ENCODE measurements at places on chromosomes 16 and 17.
A peak's percentile ranks its signal among the peaks of the same experiment; 100 is the strongest.

DNA sequence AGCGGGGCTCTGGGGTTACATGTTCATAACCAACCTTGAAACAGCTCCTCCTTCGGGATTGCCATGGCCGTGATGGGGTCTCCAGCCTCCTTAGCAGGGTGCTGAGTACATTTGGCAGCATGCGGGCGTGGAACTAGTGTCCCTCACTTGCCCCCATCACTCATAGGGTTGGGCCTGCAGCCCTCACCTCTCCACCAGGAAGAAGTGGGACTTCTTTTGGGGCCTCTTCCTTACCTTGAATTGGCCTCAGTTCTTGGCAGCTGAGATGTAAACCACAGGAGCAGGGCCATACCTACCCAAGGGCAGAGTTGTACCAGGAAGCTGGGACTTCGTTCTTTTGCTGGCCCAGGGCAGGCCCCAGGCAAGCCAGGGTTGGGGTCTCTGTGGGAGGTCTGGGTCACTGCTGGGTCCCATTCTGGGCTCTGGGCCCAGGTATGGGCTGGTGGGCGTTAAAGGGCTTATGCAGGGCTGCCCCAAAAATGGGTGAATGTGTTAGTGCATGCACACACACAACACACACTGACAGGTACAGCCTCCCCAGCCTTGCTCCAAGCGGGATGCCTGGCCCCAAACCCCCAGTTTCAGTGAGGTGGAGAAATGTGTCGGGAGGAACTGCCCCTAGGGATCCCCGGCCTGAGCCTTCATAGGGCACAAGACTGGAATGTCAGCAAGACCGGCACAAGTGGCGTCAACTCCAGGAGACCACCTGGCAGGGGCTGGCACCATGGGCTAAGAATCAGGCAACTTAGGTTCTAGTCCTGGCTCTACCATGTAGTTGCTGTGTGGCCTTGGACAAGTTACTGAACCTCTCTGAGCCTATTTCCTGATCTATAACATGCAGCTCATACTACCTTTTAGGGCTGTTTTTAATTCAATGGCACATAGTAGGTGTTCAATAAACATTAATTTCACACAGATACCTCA lies 3.9 kb upstream of the KRT15 start:
- DNase-seq = no peak

GRCh38 chr17:36592316-36592715 lies 637 bp downstream of the DHRS11 start:
- DNase-seq = no peak

- no peak for DNase-seq
Measured at GRCh38 chr16:3118204-3118790, 5.9 kb downstream of the ZNF205 start.

GRCh38 chr16:5504064-5504781 lies 406.6 kb upstream of the EEF2KMT start:
- DNase-seq = no peak

DNA sequence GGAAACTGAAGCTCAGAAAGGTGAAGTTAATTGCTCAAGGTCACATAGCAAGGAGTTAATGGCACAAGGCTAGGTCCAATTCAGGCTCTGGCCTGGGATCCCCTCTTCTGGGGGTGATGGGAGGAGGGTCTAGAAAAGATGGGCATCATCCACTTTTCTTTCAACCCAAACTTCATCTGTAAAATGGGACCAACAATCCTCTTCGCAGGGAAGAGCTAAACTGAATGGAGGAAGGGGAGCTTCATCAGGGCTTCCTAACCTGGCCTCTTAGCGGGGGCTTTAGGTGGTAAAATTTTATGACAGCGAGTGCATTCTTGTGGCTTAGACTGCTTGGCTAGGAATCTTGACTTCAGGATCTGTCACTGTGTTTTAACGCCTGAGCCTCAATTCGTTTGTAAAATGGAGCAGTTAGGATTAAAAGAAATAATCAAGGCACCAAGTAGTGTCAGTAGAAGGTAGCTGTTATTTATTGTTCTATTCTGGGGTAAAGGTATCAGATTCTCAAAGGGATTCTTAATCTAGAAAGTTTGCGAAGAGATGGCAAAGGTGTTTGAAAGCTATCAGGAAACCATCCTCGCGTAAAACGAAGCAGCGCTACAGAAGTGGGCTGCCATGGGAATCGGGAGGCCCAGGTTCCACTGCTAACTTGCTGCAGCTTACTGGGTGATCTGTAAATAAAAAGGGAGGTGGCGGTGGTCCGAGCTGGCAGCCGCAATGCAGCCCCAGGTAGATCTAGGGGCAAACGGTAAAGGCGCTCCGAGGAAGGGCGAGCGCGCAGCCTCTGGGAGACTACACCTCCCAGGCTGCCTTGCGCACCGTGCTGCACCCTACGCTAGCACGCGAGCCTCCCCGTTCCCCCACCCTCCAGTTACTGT lies 1.5 kb upstream of the SRCAP start:
- DNase-seq = peak; percentile 99

GRCh38 chr16:49441366-49441780 lies 67.8 kb downstream of the C16orf78 start:
- no peak for DNase-seq

DNA sequence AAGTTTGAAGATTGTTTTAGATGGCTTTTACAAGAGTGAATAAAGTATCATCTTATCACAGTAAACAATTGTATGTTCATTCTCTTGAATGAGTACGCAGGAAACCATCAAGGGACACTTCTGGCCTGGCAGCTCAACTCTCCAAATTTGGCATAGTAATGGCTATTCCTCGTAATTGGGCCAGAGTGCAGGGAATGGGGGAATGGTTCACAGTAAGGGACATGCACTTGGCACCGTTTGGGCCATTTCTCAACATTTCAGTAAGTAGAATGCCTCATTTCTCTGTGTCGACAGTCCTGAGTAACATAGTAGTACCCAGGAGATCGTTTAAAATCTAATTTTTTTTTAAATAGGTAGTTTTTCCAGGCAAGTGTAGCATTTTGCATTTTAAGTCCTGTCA lies 309.6 kb downstream of the KCNJ2 start:
- DNase-seq = no peak

- no peak for DNase-seq
Measured at GRCh38 chr16:63785170-63785569, 1336.7 kb downstream of the CDH11 start.

- no peak for DNase-seq
Measured at GRCh38 chr17:33261820-33262219, 31.3 kb downstream of the ASIC2 start.

- DNase-seq = peak; percentile 63
Measured at GRCh38 chr17:45160447-45161287, 1.0 kb upstream of the HEXIM2 start.

- no peak for DNase-seq
Measured at GRCh38 chr16:48535831-48536613, 74.0 kb downstream of the N4BP1 start.

DNA sequence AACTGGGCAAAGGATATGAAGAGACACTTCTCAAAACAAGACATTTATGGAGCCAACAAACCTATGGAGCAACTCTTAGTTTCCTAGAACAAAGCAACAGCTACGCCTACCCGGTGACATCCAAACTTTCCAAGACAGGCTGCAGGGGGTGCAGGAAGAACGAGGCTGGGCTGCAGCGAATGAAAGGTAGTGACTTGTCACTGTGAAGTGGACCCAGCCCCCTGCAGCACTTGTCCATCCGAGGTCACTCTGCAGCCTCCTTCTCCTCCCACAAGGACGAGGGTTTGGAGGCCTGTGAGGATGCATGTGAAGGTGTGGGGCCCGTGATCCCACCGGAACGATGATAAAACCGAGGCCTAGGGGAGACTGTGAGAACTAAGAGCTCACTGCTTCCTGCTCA lies 192.6 kb upstream of the RPL38 start:
- no peak for DNase-seq

- no peak for DNase-seq
Measured at GRCh38 chr16:86994651-86995171, 322.5 kb downstream of the C16orf95 start.

All from HEK293T (cell line).